ENCODE measurements at places on chromosomes 16 and 17. TPM values are rescaled to one million over a fixed set of nuclear protein-coding genes. Genes with fewer than 3 reads are reported as not detected.

KRTAP9-4 gene
- total RNA-seq, result not detected

HSPB9 gene
- total RNA-seq, result not detected

SNRNP25 gene
- total RNA-seq, result 9.0 TPM

CDRT4 gene
- total RNA-seq, result 9.0 TPM

All from T-cell (primary cell).